ENCODE measurements at places on chromosomes 7 and 10.

GRCh38 chr10:80320377-80320776 lies 30.9 kb upstream of the MAT1A start:
- DNase-seq = no peak

DNA sequence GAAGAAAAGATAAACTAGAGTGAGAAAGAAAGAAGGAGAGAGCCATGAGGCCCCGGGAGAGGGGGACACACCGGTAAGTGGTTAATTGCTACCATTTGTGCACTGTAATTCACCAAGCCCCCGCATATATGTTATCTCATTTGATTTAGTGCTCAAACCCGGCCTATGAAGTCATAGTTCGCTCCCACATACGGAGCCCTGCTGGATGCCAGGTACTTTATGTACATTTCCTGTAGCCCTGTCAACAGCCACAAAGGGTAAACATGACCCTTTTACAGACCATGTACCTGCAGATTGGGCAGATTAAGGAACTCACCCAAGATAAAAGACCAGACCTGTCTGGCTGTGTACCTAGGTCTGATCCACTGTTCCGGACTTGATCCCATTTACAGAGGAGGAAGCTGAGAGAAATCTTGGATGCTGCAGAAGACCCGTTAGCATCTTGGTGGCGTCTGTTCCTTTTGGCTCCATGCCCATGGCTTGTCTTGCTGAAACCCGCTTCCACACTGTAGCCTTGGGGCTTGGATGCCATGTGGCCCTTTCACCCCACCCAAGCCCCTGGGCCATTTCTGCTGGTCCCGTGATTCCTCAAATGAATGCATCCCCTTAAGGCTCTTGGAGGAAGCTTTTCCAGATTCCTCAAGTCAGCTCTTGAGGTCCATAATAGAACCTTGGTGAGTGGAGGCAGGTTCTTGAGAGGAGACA lies 32.3 kb downstream of the FAM241B start:
- DNase-seq = no peak

- DNase-seq = no peak
Measured at GRCh38 chr10:81843042-81843441, 32.0 kb upstream of the NRG3 start.

DNA sequence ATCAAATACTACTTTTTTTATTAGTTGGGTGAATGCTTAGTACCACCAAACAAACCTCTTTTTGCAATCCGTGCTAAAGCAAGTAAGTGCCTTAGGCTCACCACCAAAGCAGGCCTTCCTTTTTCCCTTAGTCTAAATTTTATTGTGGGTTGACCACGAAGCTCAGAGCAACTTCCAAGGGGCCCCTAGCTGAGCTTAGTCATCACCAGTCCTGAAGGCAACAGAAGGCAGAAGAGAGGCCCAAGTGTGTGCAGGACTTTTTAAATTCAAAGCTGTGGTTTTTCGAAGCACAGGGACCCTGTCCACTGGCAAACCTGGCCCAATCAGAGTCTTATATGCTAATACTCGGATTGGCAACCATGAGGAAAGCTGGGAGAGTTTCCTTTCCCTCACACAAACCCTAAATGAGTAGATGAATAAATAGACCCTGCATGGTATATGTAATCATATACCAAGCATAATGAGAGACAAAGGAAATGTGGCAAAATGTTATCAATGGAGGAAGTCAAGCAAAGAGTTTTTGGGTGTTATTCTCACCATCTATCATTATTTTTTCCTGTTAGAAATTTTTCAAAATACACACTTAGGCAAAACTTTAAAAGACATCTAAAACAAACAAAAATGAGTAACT lies 453.2 kb upstream of the GALNT17 start:
- no peak for DNase-seq

DNA sequence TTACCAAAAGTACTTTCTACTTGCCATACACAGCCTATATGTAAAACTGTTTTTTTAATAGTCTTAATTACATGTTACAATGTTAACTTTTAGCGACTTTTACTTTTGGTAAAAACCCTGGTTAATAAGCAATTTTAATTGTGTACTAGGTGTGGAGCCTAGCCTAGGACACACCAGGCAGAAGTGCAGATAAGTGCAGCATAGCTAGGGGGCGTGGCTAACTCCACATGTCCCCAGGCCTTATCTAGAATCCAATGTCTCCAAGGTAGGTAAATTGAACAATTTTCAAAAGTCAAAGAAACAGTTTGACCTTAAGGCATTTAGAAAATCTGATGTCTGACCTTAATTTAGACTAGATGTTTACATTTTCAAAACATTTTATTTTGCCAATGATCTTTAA lies 858.7 kb downstream of the CCSER2 start:
- no peak for DNase-seq

DNA sequence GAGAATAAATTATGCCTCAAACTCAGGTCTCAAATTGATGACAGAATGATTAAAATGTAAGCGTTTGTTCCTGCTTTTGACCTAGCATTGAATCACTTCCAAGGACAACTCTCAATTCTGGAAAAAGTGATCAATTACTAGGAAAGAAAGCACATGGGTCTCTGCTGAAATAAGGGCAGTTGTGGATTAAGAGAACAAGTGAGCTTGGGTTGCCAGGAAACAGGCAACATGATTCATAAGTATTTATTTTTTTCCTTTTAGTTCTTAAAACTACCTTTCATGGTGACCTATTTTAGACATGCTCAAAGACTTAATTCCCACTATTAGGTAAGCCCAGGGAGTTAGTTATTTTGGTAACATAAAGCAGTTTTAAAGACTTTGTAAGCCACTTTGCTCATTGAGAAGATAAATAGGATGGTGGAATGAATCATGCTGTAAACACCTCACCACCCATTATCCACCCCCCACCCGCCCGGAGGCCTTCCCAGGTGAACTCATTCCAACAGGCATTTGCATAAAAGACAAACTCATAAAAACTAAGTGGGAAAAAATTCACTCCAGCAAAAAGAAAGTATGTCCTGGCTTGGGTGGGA lies 728.3 kb downstream of the SORCS1 start:
- DNase-seq = no peak

DNA sequence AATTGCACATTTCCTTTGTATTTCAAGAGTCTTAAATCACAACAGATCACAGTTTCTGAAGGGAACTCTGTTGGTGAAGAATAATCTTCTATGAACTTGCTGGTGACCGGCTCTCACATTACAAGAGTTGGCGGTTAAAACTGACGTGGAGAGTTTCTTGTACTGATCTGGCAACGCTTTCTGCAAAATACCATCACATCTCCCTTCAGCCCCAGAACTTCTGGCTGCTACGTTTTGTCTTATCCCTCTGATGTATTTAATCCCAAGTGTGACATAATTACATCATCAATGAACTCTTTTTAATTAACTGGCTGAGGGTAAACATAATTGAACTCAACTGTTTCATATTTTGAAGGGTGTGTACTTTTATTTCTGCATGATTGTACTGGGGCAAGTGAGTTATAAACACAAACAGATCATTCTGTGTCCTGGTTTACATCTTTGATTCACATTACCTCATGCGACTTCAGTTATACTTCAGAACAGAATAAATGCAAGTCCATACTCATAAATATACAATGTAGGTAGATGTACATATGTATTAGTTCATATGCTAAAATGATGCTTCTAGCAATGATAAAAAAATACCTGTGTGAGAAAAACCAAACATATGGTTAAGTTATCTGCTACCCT lies 105.1 kb upstream of the NPVF start:
- DNase-seq = no peak

- DNase-seq = no peak
Measured at GRCh38 chr7:136293841-136294391, 316.8 kb upstream of the MTPN start.

DNA sequence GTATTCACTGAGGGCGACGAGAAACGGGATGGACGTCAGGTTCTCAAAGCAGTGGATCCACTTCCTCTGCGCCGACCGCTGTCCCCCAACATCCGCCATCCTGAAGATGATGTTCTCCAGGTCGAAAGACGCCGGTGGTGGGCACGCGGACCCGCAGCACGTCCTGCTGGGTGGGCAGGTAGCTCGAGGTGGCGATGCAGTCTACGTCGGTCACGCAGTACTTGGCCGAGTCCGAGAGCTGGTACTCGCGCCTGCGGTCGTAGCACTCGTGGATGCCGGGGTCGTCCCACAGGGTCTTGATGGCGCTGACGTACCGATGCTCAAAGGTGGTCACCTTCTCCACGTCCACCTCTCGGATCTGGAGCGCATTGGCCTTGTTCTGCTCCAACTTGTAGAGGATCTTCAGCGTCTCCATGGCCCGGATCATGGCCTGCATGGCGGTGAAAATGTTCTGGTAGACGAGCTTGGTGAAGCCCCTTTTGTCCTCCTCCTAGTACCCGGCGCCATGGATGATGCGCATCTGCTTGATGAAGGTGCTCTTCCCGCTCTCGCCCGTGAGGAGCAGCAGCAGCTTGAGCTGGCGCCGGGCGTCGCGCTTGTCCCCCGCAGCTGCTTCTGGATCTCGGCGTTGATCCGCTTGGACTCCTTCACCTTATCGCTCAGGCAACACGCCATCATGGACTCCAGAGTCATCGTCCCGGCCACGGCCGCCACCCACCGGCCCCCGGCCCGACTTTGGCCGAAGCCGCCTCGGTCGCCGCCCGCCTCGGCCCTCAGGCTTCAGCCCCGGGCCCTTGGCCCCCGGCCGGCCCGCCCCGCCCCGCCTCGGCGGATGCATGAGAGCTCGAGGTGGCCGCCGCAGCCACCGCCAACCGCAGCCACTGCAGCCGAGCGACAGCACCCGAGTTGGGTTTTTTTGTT lies 122.9 kb upstream of the KCTD7 start:
- DNase-seq = no peak

DNA sequence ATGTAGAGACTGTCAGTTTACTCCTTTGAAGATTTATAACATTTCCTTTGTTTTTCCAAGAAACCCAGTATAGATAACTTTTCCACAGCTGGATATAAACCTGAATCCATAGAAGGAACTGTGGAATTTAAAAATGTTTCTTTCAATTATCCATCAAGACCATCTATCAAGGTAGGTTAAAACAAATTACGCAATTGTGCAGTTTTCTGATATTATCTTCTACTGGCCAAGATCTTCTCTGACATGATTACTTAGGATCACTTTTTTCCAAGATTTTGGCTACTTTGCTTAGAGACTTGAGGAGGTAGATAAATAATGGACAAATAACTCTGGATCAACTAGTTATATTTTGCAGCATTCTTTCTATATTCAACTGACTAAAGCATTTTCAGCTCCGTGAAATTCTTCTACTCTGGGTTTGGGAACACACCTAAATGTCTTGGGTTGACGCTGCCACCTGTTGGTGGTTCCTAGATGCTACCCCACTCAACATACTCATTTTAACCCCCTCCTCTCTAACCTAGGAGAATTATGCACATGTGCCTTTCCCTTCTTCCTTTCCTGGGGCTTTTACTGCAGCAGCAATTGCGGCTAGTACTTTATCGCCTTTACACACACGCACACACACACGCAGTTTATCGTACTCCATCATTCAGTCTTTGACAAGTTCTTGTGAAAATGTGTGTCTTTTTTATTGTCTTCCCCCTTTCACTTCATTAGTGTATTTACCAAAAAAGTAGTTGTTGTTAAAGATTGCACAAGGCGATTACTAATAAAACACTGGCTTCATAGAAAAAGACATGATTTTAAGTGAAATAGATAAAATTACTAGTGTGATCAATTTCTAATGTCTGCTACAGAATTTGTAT lies 32.7 kb downstream of the ABCB5 start:
- peak; percentile 49 for DNase-seq

GRCh38 chr10:80468002-80468401 lies 13.9 kb downstream of the TSPAN14 start:
- no peak for DNase-seq

- DNase-seq = no peak
Measured at GRCh38 chr10:456486-456885, 233.0 kb downstream of the DIP2C start.

DNA sequence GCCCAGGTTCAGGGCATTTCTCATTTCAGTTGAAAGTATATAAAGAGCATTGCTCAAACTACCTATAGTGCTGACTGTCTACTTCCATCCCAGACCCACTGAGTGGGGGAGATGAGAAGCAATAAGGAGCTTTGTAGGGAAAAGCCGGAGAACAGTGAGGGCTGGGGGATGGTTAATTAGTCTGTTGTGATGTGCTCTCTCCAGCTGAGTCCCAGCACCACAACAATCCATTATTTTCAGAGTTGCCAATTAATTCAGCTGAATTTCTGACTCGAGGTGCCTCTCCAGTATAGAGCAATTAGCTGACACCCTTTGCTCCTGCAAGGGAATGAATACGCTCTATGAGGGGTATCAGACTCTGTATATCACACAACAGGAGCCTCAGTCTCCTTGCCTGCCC lies 1118.6 kb downstream of the SORCS3 start:
- no peak for DNase-seq

- DNase-seq = no peak
Measured at GRCh38 chr10:14243221-14243620, 87.5 kb downstream of the FRMD4A start.

DNA sequence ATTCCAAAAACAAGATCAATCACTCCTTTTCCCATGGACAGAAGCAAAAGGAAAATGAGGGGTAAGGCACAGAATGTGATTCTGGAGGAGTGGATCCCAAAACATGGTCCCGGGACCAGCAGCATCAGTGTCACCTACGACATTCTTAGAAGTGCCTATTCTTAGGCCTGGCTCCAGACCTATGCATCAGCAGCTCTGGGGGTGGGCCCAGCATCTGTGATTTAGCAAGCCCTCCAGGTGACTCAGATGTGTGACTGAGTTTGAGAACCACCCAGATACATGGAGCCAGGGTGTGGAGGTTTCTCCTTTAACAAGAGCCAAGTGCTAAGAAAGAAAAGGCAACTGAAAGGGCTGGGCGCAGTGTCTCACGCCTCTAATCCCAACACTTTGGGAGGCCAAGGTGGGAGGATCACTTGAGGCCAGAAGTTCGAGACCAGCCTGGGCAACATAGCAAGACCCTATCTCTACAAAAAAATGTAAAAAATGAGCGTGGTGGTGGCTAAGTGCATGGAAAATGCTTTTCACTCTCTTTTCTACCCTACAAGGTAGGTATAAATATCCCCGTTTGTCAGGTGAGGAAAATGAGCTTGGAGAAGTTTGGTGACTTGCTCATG lies 17.1 kb upstream of the ARPC1A start:
- no peak for DNase-seq

- DNase-seq = peak; percentile 50
Measured at GRCh38 chr7:140674356-140674800, 1.6 kb downstream of the ADCK2 start.

GRCh38 chr7:134890246-134891240 lies 95.8 kb upstream of the AGBL3 start:
- no peak for DNase-seq

- DNase-seq = peak; percentile 79
Measured at GRCh38 chr7:150631084-150631826, 930 bp downstream of the GIMAP6 start.

DNA sequence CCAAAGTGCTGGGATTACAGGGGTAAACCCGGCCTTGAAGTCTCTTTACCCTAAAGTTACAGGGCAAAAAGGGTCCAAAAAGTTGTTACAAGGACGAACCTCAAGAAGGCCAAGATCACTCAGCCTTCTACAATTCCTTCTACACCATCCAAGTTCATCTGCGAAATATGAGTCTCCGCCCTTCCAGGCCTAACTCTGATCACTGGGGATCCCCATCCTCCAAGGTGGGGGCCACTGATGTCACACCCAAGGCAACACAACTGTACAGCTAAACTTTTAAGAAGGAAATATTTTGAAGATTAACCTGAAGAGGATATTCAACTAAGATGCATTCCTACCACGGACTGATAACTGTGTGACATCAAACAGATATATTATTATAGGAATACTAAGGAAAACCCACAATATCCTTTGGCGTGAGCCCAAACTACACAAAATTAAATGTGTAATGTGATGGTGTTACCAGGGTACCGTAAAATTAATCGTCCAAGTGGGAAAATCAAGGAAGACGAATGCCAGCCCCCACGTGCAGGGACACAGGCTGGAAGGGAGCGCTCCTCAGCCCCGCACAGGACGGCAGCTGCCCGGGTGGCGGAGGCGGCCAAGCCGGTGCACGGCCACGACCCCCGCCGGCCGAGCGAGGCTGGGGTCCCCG lies 1.0 kb downstream of the PAXIP1 start:
- DNase-seq = peak; percentile 55
